Fibroblast of skin of left biceps (primary cell): ENCODE measurements at places on chromosomes 1 and 21.

GRCh38 chr1:197268012-197268411, at the start of gene CRB1:
Gene CRB1, plus strand, starts transcription at chr1:197268252. Its CDS starts 161 bp downstream, at chr1:197268413.
- DNase-seq, result no peak

DNA sequence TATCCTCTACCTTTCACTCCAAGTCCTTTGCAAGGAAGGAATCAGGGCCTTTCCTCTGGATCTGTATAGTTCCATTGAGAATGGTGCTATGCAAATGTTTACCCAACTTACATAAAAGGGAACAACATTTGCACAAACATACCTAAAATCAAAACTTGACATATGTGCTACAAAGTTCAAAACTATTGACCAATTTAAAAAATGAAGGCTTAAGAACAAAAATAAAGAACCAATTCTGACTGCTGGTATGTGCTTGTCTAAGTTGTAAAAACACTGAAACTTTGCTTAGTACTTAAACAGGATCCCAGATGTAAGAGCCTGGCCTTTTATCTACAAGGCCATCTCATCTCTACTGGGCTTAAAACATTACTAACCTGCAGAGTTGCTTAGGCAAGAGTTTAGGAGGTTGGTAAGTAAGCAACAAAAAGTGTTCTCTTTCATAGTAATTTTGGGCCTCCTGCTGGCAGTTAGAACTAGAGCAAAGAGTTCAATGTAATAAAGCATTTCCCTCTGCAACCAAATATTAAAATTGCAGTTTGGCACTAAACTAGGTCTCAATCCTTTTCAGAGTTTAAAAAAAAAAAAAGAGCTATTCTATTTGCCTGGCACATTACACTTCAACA, 2.0 kb downstream of the SCMH1 start:
- DNase-seq, result no peak

GRCh38 chr1:193042766-193043691, 16.1 kb downstream of the UCHL5 start:
- DNase-seq, result no peak

DNA sequence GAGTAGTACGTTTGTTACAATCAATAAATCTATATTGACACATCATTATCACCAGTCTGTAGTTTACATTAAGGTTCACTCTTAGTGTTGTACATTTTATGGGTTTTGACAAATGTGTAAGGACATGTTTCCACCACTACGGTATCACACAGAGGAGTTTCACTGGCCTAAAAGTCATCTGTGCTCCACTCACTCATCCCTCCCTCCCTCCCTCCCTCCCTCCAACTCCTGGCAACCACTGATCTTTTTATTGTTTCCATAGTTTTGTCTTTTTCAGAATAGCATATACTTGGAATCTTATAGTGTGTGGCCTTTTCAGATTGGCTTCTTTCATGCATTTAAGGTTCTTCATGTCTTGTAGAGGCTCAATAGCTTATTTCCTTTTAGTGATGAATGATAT, 44.1 kb upstream of the RHOU start:
- no peak for DNase-seq

DNA sequence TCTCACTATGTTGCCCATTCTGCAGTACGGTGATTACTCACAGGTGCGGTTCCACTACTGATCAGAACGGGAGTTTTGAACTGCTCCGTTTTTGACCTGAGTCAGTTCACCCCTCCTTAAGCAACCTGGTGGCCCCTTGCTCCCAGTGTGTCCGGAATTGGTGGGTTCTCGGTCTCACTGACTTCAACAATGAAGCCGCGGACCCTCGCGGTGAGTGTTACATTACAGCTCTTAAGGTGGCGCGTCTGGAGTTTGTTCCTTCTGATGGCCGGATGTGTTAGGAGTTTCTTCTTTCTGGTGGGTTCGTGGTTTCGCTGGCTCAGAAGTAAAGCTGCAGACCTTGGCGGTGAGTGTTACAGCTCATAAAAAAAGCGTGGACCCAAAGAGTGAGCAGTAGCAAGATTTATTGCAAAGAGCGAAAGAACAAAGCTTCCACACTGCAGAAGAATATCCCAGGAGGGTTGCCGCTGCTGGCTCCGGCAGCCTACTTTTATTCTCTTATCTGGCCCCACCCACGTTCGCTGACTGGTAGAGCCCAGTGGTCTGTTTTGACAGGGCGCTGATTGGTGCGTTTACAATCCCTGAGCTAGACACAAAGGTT, 17.6 kb upstream of the PARP1 start:
- no peak for DNase-seq

DNA sequence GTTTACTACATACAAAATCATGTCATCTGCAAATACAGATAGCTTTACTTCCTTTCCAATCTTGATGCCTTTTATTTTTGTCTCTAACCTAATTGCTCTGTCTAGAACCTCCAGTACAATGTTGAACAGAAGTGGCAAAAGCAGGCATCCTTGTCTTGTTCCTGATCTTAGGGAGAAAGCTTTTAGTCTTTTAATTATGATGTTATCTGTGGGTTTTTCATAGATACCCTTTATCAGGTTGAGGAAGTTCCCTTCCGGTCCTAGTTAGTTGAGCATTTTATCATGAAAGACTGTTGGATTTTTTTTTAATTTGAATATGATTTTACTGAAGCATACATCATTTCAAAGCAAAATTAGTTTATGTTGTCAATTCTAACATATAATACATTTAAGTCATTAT, 45.7 kb upstream of the DISC1 start:
- DNase-seq, result no peak

- DNase-seq, result no peak
Measured at GRCh38 chr1:163248064-163248463, 45.3 kb upstream of the RGS5 start.

- no peak for DNase-seq
Measured at GRCh38 chr1:30683699-30684098, 39.7 kb downstream of the MATN1 start.

DNA sequence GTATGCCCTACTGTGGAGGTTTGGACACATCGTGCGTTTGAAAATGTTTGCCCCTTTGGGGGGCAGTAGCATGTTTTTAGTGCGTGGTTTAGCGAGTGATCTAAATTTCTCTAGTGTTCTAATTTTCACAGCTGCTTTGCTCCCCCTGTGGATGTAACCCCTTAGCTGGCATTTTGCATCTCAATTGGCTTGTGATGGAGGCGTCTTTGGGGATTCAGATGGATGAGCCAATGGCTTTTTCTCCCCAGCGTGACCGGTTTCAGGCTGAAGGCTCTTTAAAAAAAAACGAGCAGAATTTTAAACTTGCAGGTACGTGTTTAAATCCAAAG, 836 bp downstream of the CDC7 start:
- no peak for DNase-seq

GRCh38 chr1:198657550-198658064, 18.8 kb downstream of the PTPRC start:
- DNase-seq, result peak; percentile 100

GRCh38 chr1:59453297-59453968, 156.5 kb downstream of the FGGY start:
- no peak for DNase-seq

- DNase-seq, result no peak
Measured at GRCh38 chr1:236990052-236990445, 14.2 kb downstream of the MT1HL1 start.

- no peak for DNase-seq
Measured at GRCh38 chr21:42858957-42859890, 20.1 kb downstream of the WDR4 start.

DNA sequence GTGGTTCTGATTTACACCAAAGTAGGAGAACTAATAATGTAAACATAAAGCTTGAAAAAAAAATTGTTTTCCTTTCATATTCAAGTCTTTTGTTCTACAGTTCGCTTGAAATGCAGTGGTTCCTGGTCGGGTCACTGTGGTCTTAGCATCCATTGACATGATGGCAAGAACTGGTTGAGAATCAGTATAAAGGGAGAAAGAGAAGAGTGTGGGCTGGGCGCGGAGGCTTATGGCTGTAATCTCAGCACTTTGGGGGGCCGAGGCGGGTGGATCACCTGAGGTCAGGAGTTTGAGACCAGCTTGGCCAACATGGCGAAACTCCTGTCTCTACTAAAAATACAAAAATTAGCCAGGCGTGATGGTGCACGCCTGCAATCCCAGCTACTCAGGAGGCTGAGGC, 250.9 kb downstream of the BACH1 start:
- DNase-seq, result no peak

GRCh38 chr1:58156831-58157230, 389.7 kb downstream of the OMA1 start:
- DNase-seq, result no peak

GRCh38 chr21:44792702-44793591, 8.7 kb downstream of the UBE2G2 start:
- peak; percentile 9 for DNase-seq

GRCh38 chr1:179745131-179745611, 2.1 kb downstream of the FAM163A start:
- no peak for DNase-seq

GRCh38 chr1:209428241-209428921, 155.1 kb upstream of the CAMK1G start:
- DNase-seq, result no peak

GRCh38 chr1:23809751-23810171, 9.2 kb upstream of the GALE start:
- DNase-seq, result no peak

- DNase-seq, result no peak
Measured at GRCh38 chr21:30947141-30947540, 65.8 kb upstream of the KRTAP11-1 start.

GRCh38 chr1:43930949-43931275, 2.7 kb upstream of the ARTN start:
- DNase-seq, result no peak

DNA sequence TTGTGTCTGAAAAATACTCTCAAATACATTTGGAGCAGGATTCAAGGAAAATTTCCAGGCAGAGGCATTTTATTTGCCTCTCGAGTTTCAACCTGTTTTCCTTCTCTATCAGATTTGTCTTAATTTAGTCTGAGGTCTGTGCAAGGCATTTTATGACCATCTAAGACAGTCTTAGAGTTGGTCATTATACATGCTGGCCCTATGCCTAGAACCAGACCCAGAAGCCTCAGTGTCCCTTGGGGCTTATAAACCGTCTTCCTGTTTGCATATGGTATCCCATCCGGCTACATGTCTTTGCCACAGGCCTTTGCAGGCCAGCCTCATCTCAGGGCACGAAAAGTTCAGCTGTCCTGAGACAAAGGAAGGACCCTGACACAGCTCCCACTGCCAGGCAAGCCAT, 346.1 kb downstream of the SIPA1L2 start:
- no peak for DNase-seq

- no peak for DNase-seq
Measured at GRCh38 chr1:6133146-6133895, 46.8 kb downstream of the CHD5 start.

DNA sequence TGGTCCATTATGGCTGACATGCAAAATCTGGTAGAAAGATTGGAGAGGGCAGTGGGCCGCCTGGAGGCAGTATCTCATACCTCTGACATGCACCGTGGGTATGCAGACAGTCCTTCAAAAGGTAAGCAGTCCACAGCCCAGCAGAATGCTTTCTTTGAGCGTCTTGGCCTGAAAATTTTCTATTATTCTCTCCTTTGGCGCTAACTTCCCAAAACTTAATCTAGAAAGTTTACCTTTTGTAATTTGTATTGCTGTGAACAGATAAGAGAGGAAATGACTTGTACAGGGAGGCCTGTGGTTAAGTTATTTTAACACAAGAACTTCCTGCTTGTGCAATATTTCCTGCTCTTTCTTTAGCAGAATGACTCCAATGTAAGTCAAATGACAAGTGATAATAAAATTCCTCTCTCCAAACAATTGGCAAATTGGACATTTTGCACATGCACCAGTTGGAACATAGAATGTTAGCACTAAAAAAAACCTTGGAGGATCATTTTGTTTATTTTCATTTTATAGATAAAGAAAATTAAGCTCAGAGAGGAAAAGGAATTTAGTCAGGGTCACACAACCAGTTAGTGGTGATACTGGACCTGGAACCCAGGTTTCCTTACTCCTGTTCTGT, 18.9 kb downstream of the CAP1 start:
- no peak for DNase-seq

DNA sequence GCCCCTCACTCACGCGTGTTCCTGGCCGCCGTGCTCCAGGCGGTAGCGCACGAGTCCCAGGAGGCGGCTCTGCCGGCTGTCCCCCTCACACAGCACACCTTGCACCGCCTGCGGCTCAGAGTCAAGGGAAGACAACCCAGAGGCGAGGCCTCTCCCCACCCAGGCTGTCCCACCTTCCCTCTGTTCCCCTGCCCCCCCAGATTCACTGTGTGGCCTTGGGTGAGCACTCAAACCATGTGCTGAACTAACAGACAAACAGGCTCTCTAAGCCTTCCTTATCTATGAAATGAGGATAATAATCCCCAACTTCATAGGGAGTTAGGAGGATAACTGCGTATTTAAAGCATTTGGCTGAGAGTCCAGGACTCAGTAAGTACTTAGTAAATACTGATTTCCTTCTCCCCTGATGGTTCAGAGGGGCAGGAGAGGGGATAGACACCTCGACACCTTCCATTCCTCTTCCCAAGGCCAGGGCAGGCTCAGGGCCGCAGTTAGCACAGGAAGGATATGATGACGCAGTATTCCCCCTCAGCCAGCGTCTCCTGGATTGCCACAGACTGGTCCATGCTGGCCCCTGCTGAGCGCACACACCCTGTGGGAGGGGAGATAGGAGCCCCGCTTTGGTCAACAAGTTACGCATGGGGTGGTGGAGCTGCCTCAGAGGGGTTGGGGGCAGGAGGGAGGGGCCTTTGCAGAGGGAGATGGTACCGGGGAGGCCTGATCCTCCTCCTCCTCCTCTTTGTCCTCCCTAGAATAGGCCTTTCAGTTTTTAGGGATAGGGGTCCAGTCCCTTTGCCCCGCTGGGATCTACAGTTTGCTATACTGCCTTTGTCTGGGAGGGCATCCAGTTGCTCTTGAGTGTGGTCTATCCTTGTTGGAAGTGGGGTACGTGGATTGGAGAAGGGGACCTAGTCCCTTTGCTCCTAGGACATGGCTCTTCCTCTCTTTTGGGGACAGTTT, 830 bp downstream of the INPP5B start:
- peak; percentile 73 for DNase-seq

DNA sequence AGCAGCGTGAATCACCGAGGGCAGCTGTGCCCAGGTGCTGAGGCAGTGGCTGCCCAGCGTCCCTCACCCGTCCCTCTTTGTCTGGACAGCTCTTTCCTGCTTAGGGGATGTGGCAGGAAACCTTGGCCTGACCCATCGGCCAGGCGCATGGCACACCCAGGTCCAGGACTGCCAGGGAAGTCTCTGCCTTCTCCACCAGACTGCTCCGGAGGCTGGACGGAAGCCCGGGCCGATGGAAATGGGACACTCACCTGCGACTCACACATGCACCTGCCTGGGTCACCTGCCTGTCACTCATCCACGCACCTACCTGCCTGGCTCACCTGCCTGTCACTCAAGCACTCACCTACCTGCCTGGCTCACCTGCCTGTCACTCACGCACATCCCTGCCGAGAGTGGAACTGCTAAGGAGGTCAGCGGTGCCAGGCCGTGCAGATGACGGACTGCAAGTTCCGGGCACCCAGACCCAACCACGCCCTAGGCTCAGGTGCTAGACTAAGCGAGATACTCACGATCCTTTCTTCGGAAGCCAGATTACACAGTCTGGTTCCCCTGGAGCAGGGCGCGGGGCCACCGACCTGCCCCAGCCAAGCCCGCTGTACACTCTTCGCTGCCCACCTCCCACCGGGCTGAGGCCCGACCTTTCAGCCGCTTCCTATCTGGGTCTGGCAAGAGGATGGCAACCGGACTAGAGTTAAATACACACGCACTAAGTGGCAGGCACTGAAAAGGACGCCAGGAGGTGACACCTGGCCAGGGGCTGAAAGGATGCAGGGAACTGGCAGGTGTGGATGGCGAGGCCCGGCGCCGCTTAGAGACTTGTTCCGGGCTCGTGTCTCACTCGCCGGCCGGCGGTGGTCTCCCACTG, 1.1 kb downstream of the UBE2J2 start:
- DNase-seq, result no peak

- DNase-seq, result peak; percentile 86
Measured at GRCh38 chr1:229204921-229205777, 65.8 kb upstream of the RAB4A start.
